Glomerular endothelial cell (primary cell): ENCODE measurements at places on chromosomes 12 and 14.

DNA sequence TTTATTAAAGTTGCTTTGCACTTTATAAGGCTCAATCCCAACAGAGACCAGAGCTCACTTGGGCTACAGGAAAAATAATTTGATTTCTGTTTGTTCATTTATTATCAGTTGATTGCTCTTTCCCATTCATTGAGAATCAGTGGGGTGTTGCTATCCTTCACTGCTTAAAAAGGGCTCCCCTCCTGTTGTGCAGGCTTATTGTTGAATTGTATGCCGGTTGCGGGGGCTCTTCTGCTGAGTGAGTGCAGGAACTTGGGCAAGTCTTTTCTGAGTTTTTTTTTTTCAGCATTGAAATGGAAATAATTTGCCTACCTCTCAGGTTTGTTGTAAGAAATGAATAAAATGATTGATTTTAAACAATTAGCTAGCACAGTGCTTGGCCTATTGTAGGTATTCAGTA, 32.6 kb downstream of the AKAP6 start:
- no peak for DNase-seq

- DNase-seq, result no peak
Observed at GRCh38 chr14:79783041-79783440, 428.3 kb downstream of the DIO2 start.

- DNase-seq, result no peak
Observed at GRCh38 chr12:121284551-121285390, 11.7 kb downstream of the CAMKK2 start.

GRCh38 chr12:66744956-66745383, 66.1 kb upstream of the GRIP1 start:
- DNase-seq, result no peak

DNA sequence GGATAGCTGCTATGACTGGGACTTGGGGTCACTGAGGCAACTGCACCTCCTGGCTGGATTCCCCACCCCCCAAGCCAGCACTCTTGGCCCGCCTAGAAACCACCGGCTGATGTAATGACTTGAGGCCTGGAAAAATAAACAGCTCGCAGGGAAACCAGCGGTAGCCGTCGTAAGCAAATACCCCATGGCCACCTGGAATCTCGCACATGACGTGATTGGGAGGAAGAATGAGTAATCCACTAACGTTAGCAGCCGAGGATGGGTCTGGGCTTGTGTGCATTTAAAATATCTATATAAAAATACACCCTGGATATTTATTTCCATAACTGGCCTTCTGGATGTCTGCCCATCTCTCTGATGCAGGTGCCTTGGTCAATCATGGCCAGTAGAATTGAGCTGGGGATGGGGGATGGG, 120.1 kb downstream of the SMOC1 start:
- DNase-seq, result peak; percentile 16

- no peak for DNase-seq
Observed at GRCh38 chr14:63478010-63478409, 65.2 kb downstream of the PPP2R5E start.

GRCh38 chr14:68649476-68650189, 143.2 kb downstream of the ZFP36L1 start:
- DNase-seq, result no peak

- no peak for DNase-seq
Observed at GRCh38 chr14:23079716-23080115, 15.2 kb downstream of the ACIN1 start.

GRCh38 chr12:117038023-117038680, 61.1 kb downstream of the TESC start:
- DNase-seq, result no peak

GRCh38 chr12:122205053-122205925, 1.8 kb downstream of the B3GNT4 start:
- no peak for DNase-seq

DNA sequence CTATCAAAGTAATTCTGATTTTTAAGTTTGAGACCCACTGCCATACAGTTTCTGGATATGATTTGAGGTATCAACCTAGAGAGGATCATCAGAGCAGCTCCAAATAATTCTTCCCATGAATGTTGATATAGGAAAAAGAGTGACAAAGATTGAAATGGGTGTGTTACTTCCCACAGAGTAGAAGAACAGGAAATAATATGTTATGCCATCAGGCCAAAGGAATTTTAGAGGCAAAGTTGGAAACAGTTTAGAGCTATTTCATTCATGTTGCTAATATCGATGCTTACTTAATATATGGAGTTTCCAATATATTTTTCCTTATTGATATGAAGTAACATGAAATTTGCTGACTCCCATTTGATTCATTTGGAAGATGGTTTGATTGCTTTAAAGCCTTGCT, 8.9 kb upstream of the MSRB3 start:
- no peak for DNase-seq

- no peak for DNase-seq
Observed at GRCh38 chr12:53775478-53776145, 23.8 kb upstream of the CISTR start.

DNA sequence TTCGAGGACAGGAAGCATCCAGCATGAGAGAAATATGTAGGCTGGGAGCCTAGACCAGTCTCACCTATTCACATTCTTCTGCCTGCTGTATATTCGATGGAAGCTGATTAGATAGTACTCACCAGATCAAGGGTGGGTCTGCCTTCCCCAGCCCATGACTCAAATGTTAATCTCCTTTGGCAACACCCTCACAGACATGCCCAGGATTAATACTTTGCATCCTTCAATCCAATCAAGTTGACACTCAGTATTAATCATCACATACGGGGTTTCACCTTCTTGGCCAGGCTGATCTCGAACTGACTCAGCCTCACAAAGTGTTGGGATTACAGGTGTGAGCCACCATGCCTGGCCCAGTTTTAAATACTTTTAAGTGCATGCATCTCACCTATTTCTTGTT, 30.5 kb upstream of the SLC10A1 start:
- no peak for DNase-seq

- DNase-seq, result peak; percentile 54
Observed at GRCh38 chr14:24013654-24014514, 25.2 kb downstream of the DHRS4L2 start.

GRCh38 chr12:80937391-80938238, at the start of gene LIN7A:
LIN7A (minus strand) TSS chr12:80937934; CDS start chr12:80937722, 212 bp downstream.
- DNase-seq, result no peak

DNA sequence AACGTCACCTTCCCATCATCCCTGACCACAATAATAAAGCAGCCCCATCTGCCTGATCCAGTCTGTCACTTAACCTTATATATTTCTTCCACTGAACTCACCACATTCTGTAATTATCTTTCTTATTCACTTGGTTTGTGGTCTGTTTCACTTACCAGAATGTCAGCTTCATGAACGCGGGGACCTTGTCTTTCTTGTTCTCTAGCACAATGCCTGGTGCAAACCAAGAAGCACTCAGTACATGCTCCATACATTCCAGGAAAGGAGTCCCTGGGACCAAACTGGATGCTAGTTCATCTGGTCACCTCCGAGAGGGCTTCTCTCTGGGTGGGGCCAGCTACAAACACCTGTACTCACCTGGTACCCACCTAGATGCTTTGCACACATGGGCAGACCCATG, 17.4 kb upstream of the ANKRD33 start:
- no peak for DNase-seq

GRCh38 chr14:96077983-96078624, 38.9 kb downstream of the C14orf132 start:
- DNase-seq, result no peak

GRCh38 chr14:53599221-53599945, 357.2 kb downstream of the BMP4 start:
- no peak for DNase-seq

DNA sequence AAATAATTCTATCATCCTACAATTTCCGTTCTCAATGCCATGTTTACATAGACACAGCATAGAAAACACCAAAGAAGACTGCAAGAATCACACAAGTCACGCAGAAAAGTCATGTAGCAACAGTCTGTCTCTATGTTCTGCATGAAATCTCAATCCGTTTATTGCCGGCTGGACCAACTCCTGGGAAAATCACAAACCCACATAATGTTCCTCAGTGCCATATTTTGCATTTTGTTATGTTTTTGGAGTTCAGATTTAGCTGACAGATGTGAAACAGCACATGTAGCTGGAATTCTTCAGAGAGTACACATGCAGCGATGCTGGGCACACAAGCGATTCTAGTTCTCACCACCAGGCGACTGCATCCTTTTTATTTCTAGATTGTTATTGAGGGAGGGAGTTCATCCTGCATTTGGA, 193.1 kb downstream of the APAF1 start:
- DNase-seq, result no peak

DNA sequence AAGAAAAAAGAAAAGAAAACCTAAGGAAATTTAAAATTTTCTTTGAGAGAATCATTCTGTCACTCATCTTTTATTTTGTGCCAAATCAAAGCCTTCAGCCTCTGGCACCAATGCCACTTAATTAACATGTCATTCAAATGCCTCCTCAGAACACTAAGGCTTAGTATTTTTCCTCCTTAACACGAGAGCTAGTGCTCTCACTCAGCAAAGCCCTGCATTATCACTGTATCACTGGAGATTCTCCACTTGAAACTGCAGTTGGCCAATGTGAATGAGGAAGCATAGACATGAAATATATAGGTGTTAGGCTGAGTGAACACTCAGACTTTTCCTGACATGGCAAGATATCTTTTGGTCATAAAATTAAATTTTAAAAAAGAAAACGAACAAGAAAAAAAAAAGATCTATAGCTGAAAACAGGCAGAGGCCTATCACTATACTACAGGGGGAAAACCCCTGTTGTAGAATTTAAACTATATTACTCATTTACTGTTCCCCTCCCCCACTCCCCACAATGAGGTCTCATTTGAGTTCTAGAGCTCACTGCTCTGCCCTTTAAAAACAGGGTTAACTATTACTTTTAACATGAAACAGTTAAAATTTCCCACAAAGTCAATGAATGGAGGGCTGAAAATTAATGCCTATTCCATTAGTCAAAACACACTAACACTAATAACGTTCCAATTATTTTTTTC, 5.1 kb downstream of the MBIP start:
- no peak for DNase-seq

DNA sequence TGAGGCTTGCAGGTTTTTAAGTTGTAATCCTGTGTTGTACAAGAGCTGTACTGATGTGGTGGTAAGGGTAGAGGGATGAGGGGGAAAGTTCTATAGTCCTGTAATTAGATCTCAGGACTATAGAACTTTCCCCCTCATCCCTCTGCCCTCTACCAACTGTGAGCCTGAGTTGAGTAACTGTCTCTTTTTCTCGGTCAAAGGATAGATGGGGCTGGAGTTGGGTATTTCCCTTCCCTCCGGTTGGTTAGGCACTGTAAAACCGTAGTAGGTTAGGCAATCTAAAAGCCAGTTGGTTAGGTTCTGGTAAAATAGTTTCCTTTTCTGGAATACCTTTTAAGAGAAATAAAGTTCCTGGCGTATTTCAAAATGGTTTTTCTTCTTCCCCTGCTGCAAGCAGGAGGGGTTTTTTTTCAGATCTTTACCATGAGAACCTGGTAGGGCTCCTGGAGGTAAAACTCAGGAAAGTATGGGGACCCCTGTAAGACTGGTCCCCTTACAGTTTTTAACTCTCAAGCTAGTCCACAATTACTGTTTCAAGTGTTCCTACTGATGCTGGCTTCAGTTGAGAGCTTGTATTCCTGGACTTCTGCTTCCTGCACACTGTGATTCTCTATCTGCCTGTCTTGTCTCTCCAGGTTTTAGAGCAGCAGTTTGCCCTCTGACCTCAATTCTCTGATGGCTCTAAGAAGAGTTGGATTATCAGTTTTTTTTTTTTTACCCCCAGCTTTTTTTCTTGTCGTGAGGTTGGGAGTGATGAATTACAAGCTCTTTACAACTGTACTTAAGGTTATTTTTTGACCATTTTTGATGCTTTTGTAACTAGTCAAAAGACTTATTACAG, 58.7 kb downstream of the FUT8 start:
- DNase-seq, result no peak

DNA sequence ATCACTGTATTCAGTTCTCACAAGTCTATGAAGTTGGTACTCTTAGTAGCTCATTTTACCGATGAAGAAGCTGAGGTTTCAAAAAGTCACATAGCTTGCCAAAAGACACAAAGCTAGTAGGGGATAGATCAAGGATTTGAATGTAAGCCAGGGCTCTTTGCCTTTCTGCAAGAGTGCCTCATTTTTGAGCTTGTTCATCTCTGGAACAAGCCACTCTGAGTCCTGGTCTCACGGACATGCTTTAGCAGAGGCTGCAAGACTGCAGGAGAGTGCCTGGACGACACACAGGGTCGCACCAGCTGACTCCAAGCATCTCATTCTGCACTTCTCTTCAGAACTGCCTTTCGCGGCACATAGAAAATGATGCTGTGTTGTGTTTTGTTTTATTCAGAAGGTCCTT, 3.7 kb downstream of the NUAK1 start:
- DNase-seq, result no peak
